Smooth muscle cell of bladder (primary cell): ENCODE measurements at places on chromosomes 3 and 15. TPM values are rescaled to one million over a fixed set of nuclear protein-coding genes. Genes with fewer than 3 reads are reported as not detected.

The CHRFAM7A gene
- 0.14 TPM in 1 of 2 replicates, not detected in the other for total RNA-seq

The ZNF774 gene
- 0.57 and 1.1 TPM in 2 replicates for total RNA-seq

The TBC1D2B gene
- 38.1 and 59.4 TPM in 2 replicates for total RNA-seq

The MORC1 gene
- total RNA-seq, result not detected in 2 replicates

The ATP13A5 gene
- total RNA-seq, result not detected in 2 replicates

The ZBTB38 gene
- 105 and 116 TPM in 2 replicates for total RNA-seq

The CILP gene
- 0.28 and 0.65 TPM in 2 replicates for total RNA-seq

The CNTN3 gene
- 0.28 and 2.4 TPM in 2 replicates for total RNA-seq

The SPINT1 gene
- total RNA-seq, result 0.18 and 0.43 TPM in 2 replicates

The HHATL gene
- not detected in 2 replicates for total RNA-seq

The GRIP2 gene
- total RNA-seq, result 0.55 and 0.71 TPM in 2 replicates

The TUBGCP4 gene
- total RNA-seq, result 9.1 and 9.8 TPM in 2 replicates

The ZNF592 gene
- total RNA-seq, result 1.8 and 3.1 TPM in 2 replicates

The EPHB1 gene
- total RNA-seq, result 0.28 and 0.74 TPM in 2 replicates

The FBXW12 gene
- total RNA-seq, result not detected in 2 replicates

The TRIM42 gene
- not detected in 2 replicates for total RNA-seq

The CFAP44 gene
- 3.8 and 5.4 TPM in 2 replicates for total RNA-seq

The MESP2 gene
- 0.37 and 0.57 TPM in 2 replicates for total RNA-seq

The CORO2B gene
- total RNA-seq, result 4.3 and 5.3 TPM in 2 replicates

The HAUS2 gene
- 21.6 and 24.5 TPM in 2 replicates for total RNA-seq
